Lower lobe of right lung (tissue), 2 donors: ENCODE measurements at places on chromosomes 1 and 21. TPM values are rescaled to one million over a fixed set of nuclear protein-coding genes. Genes with fewer than 3 reads are reported as not detected.

DNA sequence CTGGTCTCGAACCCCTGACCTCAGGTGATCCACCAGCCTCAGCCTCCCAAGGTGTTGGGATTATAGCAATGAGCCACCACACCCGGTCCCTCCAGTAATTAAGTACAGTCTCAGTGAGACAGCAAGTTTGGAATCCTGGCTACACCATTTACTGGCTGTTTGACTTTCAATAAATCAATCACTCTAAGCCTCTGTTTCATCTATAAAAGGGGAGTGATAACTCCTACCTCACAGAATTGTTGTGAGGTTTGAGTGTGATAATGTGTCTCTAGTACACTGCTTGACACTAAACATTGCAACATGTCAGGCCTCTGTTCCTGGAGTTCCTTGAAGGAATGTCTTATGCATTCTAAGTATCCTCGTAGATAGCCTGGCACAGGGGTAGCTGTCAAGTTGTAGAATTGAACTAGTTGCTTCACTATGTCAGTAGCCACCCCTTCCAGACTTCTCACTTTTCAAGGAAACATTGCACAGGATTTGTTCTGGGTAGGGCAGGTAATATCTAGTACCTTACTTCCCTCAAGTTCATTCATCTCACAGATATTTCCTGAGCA, 12.4 kb downstream of the ENTREP3 start:
- no peaks in the 10 kb centered on the region for H3K27me3 ChIP-seq
- DNase-seq: no peak
- H3K36me3 ChIP-seq: peaks cover 18% of the 10 kb centered on the region
- H3K27ac ChIP-seq: peak overlapping the region; percentile 93
- H3K4me3 ChIP-seq: peak overlapping the region; percentile 80

DNA sequence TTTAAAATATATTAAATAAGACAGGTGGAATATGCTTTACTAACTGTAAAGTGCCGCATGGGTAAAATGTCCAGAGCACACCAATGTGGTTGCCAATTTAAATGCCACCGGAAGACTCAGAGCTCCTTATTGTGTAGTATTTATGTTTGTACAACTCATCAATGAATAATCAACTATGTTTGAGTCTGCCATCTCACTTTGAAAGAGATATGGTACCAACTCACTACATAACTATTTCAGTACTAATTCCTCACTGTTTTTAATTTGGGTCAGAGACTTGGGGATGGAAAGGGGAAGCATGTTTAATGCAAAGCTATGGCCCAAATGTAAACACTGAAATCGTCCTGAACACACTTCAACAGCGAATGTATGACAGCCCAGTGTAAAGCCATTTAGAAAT, 144.8 kb downstream of the NR5A2 start:
- no peaks in the 10 kb centered on the region for H3K27me3 ChIP-seq
- no peak overlapping the region for H3K27ac ChIP-seq
- DNase-seq: no peak
- no peaks in the 10 kb centered on the region for H3K36me3 ChIP-seq
- H3K4me1 ChIP-seq: no peaks in the 10 kb centered on the region

DNA sequence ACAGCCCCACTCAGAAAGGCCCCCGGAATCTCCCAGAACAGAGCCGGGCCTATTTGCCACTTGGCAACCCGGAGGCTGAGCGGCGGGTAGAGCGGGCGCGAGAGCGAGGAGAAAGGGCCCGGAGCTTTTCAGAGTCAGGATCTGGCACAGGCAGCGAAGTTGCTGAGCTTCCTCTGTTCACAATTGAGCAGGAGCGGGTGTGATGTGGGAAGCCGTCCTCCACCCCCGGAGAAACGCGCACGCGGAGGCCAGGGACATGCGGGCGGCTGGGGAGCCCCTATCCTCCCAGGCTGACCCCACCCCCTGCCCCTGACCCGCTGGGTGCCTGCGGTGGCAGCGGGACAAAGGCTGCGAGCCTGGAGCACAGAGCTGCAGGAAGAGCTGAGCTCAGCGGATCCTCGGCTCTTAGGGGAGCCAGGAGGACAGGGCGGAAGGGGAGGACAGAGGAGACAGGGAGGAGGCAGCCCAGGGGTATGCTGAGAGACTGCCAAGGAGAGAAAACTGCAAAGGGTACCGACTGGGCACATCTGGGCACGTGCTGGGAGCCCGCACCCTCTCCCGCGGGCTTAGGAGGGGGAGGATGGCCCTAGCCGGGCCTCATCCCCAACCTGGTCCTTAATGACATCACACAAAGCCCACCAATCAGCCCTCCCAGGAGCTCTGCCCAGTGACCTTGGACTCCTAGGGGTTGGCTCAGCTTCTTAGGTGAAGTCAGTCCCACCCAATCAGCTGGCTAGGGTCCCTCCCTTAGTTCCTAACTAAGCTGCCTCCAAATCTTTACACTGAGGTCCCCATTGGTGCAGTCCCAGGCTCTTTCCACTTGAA, 9.3 kb downstream of the KIF21B start:
- no peak overlapping the region for H3K27ac ChIP-seq
- H3K4me3 ChIP-seq: no peak overlapping the region
- H3K4me1 ChIP-seq: peaks cover 56% of the 10 kb centered on the region
- H3K27me3 ChIP-seq: peaks cover 11% of the 10 kb centered on the region
- DNase-seq: peak; percentile 45
- no peaks in the 10 kb centered on the region for H3K36me3 ChIP-seq

DNA sequence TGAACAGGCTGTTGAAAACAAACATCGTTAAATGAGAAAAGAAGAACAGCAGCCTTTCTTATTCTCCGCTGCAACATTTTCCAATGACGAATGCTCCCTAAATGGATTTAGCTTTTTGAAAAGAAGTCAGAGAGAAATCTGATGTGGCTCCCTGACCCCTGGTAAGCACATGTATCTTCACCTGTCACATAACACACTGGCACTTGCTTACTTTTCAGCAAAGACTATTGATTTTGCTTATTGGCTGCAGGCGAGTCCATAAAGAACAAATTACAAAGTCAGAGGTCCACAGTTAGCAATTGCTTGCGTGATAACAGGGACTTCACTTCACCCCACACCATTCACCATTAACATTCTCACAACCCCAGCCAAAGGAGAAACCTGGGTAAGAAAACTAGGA, 362.8 kb downstream of the GPATCH2 start:
- H3K27me3 ChIP-seq: no peaks in the 10 kb centered on the region
- no peaks in the 10 kb centered on the region for H3K36me3 ChIP-seq
- H3K4me3 ChIP-seq: no peak overlapping the region
- no peaks in the 10 kb centered on the region for H3K4me1 ChIP-seq

- H3K4me1 ChIP-seq: peaks cover 9% of the 10 kb centered on the region
- no peaks in the 10 kb centered on the region for H3K27me3 ChIP-seq
- H3K27ac ChIP-seq: no peak overlapping the region
- peaks cover 86% of the 10 kb centered on the region for H3K36me3 ChIP-seq
- H3K4me3 ChIP-seq: no peak overlapping the region
These were observed 32.3 kb upstream of the AGO1 start for GRCh38 chr1:35850716-35851115.

- peaks cover 29% of the 10 kb centered on the region for H3K36me3 ChIP-seq
- H3K27ac ChIP-seq: no peak overlapping the region
- H3K4me1 ChIP-seq: peaks cover 64% of the 10 kb centered on the region
- no peak overlapping the region for H3K4me3 ChIP-seq
- no peaks in the 10 kb centered on the region for H3K27me3 ChIP-seq
These were observed 176.9 kb upstream of the SGIP1 start for GRCh38 chr1:66357021-66357420.

DNA sequence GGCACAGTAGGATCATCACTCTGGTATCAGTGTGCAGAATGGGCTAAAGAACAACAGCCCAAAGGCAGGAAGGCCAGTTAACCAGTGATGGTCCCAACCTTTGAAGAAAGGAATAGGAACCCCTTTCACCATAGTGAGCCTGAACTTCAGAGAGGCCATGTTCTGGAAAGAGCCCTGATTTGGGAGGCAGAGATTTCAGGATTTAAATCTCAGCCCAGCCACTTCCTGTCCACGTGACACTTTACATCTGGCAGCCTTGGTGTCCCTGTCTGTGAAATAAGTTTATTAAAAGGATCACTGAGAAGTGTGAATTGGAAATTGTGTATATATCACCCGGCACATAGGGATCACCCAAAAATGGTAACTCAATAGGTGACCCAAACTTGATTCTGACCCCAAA, 13.0 kb downstream of the MATN1 start:
- no peak overlapping the region for H3K4me3 ChIP-seq
- peaks cover 14% of the 10 kb centered on the region for H3K27me3 ChIP-seq
- H3K27ac ChIP-seq: no peak overlapping the region
- no peaks in the 10 kb centered on the region for H3K4me1 ChIP-seq

DNA sequence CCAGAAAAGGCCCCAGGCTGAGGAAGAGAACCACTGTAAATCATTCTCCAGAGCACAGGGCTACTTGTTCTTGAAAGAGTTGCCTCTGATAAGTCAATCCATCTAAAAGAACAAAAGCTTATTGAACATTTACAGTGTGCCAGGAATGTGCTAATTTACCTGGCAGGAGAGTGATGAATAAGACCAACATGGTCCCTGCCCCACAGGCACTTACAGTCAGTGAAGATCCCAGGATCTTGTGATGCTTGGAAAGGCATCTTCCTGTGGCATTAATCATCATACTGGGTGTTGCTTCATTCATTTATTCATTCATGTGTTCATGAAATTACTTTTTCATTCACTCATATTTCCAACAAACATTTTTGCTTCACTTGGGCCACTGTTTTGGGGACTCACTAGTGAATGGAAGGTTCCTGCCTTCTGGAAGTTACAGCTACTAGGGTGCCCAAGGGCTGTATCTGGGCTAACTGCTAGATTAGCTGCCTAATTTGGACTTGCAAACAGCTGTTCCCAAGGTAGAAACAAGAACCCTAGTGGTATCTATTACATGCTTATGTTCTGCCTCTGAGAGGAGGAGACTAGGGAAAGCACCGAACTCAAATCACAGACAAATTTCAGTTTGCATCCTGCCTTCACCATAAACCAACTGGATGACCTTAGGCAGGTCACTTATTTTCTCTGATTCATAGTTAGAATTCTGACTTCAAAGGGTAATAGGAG, 133.5 kb downstream of the CLIC6 start:
- no peaks in the 10 kb centered on the region for H3K27me3 ChIP-seq
- H3K27ac ChIP-seq: no peak overlapping the region
- peaks cover 45% of the 10 kb centered on the region for H3K36me3 ChIP-seq
- peaks cover 15% of the 10 kb centered on the region for H3K4me1 ChIP-seq

DNA sequence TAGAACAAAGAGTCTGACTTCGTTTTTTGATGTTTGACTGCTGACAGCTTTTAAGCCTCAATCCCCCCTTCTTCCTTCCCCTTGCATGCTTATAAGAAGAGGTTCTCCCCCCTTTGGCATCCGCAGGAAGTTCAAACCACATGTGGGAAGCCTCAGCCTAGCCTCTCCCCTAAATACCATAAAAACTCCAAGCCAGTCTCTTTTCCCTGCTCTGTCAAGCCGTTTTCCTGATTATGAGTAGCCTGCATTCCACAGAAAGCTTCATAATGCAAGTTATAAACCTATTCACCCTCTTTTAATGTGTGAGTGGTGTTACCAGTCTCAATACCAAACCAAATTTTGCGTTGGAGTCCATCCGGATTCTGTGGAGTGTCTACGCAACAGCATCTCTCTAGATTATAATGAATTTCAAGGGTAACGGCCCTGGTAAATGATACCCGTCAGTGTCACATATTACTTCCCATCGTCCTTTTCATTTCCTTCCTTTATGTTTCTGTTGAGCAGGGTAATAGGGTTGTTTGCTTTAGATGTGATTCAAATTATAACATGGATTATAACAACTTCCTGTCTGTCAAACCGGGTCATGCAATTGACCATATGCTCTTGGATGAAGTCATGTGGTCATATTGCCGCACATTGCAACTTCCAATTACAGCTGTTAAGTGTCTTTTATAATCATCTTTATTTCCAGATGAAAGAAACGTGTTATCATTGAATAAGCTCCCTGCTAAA, 717.5 kb downstream of the RWDD3 start:
- H3K4me3 ChIP-seq: no peak overlapping the region
- H3K27ac ChIP-seq: no peak overlapping the region
- no peaks in the 10 kb centered on the region for H3K27me3 ChIP-seq
- H3K4me1 ChIP-seq: no peaks in the 10 kb centered on the region
- H3K36me3 ChIP-seq: no peaks in the 10 kb centered on the region

The SH2D5 gene
- total RNA-seq: not detected

The ZNF644 gene
- total RNA-seq: 54.7 TPM

The URB1 gene
- total RNA-seq: 10.3 TPM

The STUM gene
- total RNA-seq: 0.83 TPM

The TMIGD3 gene
- 9.0 TPM for total RNA-seq
